ENCODE measurements at places on chromosomes 13 and 19.

DNA sequence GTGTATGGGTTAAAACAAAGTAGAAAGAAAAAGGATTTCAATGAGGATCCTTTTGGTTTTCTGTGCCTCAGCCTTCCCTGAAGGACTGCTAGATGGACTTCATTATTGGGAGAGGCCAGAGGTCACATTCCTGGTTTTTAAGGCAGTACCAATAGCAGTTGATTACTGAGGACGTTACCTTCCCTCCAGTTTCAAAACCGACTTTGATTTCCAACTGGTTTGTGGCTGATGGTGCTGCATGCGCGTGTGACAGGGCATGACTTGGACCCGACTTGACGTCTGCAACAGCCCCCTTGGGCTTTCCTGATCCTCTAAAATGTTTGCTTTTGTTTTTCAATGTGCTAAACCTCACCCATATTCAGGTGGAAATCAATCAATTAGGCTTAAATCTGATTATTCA is 314.3 kb upstream of the ARGLU1 start:
- no peak for DNase-seq

DNA sequence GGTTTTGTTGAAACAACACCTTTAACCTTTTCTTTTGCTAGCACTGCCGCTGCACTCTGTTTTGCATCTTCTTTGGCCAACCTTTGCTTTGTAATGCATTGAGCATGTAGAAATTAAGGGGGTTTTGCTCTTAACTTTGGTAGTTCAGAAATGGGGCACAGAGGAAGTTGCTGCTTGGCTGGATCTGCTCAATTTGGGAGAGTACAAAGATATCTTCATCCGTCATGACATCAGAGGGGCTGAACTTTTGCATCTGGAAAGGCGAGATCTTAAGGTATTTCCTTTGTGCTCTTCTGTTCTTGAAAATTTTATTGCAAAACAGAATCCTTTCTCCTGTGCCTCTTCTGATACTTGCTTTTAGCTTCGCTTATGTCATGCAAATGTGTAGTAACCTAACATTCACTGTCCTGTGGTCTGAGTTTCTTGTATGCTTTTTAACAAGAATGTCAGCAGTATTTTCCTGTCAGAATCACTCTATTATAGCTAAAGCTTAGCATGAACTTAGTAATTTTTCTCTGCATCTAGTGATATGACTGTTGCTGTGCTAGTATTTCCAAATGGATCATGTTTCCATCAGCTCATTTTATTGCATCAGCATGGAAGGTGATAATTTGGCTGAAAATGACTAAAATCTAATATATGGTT is 50.7 kb upstream of the AKAP11 start:
- DNase-seq = no peak

GRCh38 chr13:75175575-75175974 is 306.4 kb downstream of the TBC1D4 start:
- DNase-seq = no peak

- DNase-seq = no peak
Measured at GRCh38 chr13:91178099-91178498, 169.4 kb upstream of the MIR17HG start.

DNA sequence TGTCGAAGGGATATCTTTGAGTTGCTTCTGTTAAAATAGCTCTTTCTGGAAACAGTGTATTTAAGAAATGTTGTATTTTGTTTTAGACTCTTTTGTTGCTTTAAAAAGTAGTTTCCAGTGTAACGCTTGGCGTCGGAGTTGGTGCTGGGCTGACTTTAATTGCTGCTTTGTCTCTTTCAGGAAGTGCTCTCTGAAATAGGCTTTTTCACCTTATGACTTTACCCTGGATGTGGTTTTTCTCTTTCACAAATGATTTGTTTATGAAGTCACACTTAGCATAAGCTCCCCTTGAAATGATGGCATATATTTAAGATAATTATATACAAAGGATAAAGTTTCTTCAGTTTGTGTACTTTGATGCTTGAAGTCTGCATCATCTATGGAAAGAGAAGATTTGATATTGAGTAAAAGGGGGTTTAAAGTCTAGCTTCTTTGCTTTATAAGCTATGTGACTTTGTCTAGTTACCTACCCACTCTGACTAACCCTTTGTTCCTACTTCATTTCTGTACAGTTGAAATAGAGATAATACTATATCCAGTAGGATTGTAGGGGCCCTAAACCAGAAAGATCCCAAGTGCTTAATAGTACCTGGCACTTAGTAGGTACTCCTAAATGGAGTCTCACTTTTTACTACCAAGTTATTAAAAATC is at the start of gene GPR18:
TSS of gene GPR18 (minus strand) at position 170 of the 651 bp plus-strand sequence. CDS start 2,507 bp downstream, outside the sequence.
- no peak for DNase-seq
